NCI-H1436 treated with DMSO at 0.1 percent for 48 hours (cell line): ENCODE measurements at places on chromosomes 3 and 15.

DNA sequence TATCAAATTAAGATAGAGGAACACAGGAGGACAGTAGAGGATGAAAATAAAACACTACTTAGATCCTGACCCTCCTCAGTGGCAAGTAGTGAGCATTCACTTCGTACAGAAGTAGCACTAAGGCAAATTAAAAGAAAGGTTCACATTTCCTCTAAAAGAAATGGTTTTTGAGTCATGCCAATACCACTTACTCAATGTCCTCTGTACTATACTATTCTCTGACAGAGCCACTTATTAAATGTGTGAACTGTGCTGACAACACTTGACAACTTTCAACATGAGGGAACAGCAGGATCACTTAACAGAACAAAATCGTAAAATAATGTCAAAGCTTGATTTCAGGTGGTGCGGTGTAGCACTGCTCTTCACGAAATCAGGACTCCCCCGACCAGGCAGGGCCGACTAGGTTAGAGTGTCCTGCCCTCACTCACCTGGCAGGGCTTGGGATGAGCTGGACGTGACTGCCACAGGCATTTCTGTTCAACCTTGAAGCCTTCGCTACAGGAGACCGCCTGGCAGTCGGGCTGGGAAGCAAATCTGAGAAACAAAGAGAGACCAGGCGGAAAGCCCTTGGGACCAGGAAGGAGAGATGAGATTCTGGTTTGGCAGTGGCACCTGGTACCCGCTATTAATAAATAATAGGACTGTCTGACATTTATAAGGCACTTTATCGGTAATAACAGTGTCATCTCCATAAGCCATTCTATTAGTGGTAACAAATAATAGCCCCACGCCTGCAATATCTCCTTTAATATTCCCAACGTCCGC, 611 bp upstream of the SLC27A2 start:
- no peak for DNase-seq

- DNase-seq: no peak
Observed at GRCh38 chr3:136404056-136404455, 153.9 kb downstream of the PCCB start.

GRCh38 chr15:44216958-44217357, 21.9 kb upstream of the FRMD5 start:
- DNase-seq: no peak

DNA sequence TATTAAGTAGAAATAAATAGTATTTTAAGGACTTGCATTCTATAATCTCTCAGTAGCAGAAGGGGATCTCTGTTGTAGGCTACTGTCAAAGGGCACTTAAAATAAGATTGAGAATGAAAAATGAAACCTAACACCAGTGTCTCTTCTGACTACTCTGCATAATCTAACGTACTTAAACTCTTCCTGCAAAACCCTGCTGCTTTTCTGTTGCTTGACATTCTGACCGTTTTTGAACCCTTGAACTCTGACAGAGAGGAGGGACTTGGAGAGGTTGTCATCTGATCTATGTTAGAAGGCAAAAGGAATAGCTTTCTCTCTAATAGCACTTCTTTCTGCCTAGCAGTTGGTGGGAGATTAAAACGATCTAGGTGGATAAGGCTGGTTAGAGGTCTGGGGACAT, 204.6 kb downstream of the ZIC1 start:
- DNase-seq: peak; percentile 22
